DMS153 (cell line): ENCODE measurements at places on chromosomes 3 and 15.

- DNase-seq: no peak
These were observed 2.7 kb downstream of the SV2B start for GRCh38 chr15:91102546-91103330.

DNA sequence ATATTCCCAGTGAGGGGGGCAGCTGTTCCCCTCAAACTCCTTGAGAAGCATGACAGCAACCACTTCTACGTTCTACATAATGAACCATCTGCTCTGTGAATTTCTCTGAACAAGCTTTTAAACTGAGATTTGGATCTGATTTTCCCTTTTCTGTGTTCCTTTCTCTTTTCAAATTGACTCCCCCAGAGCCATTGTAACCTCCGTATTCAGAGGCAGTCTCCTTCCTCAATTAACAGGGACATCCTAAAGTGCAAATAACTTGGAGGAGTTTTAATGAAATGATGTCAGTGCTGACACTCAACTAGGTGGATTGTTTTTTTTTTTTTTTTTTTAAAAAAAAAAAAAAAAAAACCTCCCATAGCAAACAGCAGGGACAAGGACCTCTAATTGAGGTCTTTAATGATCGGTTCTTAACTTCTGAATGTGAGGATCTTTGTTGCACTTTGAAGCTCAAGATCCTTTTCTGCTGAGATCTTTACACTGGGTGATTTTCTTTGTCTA, 48.8 kb downstream of the ADAMTS9 start:
- DNase-seq: no peak

DNA sequence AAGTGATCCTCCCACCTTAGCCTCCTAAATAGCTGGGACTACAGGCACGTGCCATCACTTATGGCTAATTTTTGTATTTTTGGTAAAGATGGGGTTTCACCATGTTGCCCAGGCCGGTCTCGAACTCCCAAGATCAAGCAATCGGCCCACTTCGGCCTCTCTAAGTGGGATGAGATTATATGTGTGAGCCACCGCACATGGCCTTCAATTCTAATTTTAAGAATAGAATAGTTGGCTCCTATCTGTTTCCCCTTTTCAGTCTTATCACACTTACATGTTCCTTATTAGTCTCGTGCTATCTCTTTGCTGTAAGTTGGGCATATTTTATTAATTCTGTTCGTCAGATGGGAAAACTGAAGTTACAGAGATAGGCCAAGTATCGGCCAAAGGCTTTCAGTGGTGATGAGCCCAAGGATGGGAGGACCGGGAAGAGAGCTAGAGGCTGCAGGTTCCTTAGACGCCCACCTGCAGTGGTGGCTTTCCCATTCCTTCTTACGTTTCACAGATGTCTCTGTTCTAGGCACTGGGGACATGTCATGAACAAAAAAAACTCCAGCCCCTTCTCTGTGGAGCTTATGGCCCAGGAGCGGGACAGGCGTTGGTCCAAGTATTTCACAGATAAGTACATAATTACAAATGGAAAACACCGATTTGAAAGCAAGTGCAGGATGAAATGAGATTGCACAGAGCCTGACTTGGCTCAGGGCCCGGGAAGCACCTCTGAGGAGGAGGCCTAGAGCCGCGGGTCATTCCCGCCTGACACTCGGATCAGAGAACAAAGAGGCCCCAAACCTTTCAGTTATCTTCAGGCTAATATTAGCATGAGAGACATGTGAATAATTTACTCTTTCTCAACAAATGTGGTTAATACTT, 91.1 kb upstream of the KLF13 start:
- peak; percentile 58 for DNase-seq

GRCh38 chr3:40120067-40120692, 189.3 kb upstream of the EIF1B start:
- DNase-seq: no peak

DNA sequence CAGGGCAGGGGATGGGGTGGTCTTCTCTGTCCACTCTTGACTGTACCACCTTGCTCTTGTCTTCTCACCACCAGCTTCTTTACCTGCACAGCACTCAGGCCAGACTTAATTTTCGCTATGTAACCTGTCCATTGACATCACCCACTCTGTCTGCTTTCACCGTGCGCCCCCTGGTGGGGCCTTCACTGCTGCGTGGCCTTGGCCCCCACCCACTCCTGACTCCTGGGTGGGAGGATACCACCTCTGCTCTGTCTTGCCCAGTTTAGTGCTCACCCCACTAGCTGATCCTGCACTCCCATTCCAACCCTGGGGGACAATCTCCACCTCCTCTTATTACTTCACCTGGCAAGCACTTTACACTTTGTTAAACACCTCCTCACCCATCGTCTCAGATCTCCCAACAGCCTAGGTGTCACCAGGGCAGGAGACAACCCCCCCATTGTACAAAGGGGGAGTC, 17.7 kb downstream of the PTH1R start:
- no peak for DNase-seq

GRCh38 chr3:73603762-73604171, 21.0 kb downstream of the PDZRN3 start:
- no peak for DNase-seq

DNA sequence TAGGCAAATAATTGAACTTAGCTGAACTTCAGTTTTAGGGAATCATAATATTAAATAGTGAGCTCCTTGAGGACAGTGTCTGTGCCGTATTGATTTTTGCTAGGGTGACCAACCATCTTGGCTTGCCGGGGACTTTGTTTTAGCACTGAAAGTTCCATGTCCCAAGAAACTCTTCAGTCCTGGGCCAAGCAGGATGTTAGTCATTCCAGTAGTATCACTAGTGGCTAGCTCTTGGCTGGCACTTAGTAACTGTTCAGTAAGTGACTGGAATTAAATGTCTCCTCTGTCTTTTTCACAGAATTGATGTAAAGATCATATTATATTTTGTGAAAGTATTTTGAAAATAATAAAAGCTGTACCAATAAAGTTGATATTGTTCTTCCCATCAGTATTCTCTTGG, 42.3 kb downstream of the RSRC1 start:
- no peak for DNase-seq

DNA sequence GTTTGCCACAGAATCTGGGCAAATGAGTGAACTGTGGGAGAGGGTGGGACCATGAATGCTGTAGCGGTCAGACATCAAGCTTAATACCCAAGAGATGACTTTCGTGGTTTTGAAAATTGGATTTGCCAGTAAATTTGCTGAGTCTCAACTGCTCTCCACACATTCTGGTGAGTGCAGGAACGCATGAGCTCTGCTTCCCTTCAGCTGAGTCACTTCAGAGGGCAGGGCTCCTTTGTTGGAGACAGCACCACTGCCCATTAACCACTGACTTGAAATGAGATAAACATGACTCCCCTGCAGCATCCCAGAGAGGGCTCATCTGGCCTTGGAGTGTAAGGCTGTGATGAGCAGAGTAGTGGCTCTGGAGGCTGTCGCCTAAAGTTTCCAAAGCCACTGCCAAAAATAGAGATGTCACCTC, 22.6 kb downstream of the RARRES1 start:
- DNase-seq: no peak

DNA sequence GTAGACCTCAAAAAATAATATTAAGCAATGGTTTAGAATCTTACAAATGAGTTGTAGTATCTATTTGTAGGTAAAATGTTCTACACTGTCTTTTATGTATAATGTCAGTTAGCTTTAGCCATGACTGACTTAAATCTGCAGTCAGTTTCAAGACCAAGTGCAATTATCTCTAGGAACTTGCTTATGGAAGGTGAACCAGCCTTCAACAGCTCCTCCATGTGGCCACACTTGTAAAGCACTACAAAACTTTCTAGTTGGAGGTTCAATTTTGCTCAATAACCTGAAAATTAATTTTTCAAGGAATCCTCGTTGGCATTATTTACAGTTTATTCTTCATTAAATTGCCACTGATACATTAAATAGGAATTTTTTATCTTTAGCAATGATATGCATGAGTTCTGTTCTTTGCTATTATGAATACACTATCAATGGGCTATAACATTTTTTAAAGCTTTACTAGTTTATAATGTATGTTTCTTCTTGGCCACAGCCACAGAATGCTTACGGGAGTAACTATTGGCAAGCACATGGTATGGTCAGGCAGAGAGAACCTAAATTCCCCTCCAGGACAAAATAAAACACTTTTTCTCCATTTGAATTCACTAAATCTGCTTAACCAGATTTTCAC, 315.3 kb upstream of the UBE2E2 start:
- peak; percentile 13 for DNase-seq

DNA sequence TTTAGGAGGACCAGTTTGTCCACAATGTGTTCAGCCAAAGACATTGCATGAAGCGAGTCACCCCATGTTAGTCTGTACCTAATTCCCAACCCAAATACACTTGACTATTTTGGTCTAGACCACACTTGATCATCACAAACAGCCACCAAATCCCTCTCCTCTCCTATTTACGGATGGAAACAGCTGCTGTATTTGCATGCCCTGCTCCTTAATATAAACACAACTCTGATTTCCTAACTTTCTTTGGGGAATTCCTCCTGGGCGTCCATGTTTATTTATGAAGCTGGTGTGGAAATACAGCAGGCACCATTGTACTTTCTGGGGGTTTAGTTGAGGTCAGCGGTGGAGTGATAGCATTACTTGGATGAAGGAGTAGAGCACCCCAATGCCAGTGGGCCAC, 235.2 kb downstream of the TLE3 start:
- no peak for DNase-seq

GRCh38 chr3:10667269-10667668, 148.8 kb upstream of the SLC6A11 start:
- no peak for DNase-seq

DNA sequence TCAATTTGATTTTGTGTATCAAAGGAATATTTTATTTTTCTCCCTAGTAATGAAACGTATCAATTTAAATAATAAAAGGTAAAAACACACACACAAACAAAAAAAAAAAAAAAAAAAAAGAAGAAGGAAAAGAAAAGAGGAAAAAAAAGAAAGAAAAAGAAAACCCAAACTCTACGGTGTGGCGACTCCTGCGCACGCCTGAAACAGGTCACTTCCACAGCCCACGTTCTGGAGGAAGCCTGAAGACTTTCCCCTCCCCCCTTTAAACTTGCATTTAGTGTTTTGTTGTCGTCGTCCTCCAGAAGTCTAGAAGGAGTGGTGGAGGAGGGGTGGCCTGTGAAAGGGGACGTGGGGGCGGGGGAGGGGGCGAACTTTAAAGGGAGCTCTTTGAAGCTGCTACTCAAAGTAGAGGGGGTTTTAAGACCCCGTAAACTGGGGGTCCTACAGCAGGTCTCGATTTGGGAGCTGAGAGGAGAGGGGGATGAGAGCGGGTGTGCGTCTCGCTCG, 2.3 kb upstream of the TLE3 start:
- no peak for DNase-seq

- no peak for DNase-seq
These were observed 49.5 kb upstream of the SEC13 start for GRCh38 chr3:10370429-10370828.

DNA sequence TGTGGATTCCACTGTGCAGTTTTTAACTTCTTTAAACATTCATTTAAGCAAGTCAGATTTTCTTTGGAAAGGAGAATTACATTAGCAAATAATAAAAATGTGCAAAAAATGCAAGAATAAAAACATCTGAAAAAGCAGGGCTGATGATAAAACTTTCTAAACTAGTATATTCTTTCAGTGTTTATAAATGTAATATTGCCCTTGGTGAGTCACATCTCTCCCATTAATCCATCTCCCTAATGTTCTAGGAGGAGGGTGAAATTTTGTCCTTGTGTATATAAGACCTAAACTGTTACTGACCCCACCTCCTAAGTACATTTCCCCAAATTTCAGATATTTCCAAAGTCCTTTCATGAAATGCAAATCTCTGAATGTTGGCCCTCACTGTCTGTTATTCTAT, 28.5 kb upstream of the DCUN1D1 start:
- DNase-seq: no peak

GRCh38 chr3:13107661-13108060, 34.4 kb upstream of the IQSEC1 start:
- no peak for DNase-seq

- no peak for DNase-seq
These were observed 557.2 kb downstream of the NR2F2 start for GRCh38 chr15:96887730-96888129.

- no peak for DNase-seq
These were observed 63.3 kb upstream of the TPM1 start for GRCh38 chr15:62979252-62979651.

DNA sequence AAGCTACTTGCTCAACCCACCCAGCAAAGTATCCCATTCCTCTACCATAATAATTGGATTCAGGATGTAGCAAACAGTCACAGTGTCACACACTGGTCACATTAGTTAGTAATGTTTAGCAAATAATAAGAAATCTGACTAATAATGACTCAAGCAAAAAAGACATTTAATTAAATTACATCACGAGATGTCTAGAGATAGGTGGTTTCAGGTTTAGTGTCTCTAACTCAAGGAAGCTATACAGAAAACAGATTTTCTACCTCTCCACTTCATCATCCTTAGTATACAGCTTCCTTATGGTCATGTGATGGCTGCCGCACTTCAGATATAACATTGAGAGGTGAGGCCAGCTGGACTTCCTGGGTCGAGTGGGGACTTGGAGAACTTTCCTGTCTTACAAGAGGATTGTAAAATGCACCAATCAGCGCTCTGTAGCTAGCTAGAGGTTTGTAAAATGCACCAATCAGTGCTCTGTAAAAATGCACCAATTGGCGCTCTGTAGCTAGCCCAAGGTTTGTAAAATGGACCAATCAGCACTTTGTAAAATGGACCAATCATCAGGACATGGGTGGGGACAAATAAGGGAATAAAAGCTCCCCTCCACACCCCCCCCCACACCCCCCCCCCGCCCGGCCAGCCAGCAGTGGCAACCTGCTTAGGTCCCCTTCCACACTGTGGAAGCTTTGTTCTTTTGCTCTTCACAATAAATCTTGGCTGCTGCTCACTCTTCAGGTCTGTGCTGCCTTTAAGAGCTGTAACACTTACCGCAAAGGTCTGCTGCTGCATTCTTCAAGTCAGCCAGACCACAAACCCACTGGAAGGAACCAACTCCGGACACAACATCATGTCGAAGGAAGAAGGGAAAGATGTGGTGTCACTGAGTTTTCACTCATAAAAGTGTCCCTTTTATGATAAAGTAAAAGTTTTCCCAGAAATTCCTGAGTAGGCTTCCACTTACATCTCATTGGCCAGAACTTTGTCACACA, 24.9 kb upstream of the ARPIN start:
- no peak for DNase-seq

GRCh38 chr3:49236226-49236625, 40.8 kb downstream of the C3orf62 start:
- DNase-seq: no peak

- no peak for DNase-seq
These were observed 4.6 kb downstream of the SRP14 start for GRCh38 chr15:40034186-40034946.

- no peak for DNase-seq
These were observed 220.7 kb upstream of the DNAJC19 start for GRCh38 chr3:181210275-181210674.

DNA sequence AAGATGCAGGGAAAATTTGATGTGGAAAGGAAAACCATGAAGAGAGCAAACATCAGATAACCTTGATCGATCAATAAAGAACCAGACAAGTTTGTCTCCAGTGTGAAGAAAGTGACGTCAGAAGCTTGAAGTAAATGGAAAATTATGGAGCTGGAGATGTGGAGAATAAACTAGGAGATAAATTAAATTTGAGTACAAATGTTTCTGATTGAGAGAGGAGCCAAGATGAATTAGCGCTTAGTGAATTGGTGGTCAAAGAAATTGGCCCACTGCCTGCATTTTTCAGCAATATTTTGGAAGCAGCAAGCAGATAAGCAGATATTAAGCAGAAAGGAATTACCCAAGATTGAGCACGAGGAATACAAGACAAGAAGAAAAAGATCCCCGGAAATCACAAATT, 567.3 kb upstream of the ZNF385D start:
- DNase-seq: no peak

GRCh38 chr15:74172701-74173379, 670 bp upstream of the ISLR start:
- DNase-seq: no peak
